Hepatocyte (in vitro differentiated cells): ENCODE measurements at places on chromosomes 7 and 10. TPM values are rescaled to one million over a fixed set of nuclear protein-coding genes. Genes with fewer than 3 reads are reported as not detected.

DNA sequence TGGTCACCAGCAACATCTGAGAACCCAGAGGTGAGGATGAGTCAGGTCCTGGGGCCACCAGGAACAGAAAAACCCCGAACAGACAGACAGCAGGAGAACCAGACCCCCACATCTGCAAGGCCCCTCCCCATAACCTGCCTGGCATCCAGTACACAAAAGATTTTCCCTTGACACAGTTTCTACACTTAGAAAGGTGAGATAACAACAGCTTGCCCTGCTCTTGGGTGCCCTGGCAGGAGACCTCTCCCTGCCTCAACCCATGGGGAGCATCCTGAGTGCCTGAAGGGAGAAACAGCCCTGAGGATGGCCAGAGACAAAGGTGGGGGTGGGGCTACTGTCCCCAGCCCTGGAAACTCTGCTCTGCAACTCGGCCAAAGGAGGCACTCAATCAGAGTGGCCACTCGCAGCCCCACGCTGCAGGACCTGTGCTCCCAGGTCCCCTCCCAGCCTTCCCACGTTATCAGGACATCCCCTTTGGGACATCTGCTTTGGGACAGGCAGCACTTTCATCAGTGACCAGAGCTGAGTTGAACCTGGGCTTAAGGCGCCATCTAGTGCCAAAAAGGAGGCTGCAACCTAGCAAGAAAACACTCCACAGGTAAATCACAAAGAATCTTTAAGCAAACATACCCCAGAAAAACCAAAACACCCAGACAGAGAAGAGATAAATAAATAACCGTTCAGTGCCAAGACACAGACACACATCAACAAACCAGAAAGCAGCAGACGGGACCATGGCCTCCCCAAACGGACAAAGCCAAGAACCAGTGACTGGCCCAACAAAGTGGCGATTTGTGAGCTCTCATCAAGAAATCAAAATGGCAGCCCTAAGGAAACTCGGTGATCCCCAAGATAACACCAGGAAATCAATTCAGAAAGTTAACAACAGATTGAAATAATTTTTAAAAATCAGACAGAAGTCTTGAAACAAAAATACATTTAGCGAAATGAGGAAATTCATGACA is 233.7 kb downstream of the PTPRN2 start:
- no peaks in the 10 kb centered on the region for H3K36me3 ChIP-seq
- no peak for DNase-seq
- H3K4me3 ChIP-seq, result no peak overlapping the region
- H3K27me3 ChIP-seq, result peaks cover 44% of the 10 kb centered on the region
- no peak overlapping the region for H3K27ac ChIP-seq

- H3K4me1 ChIP-seq, result peaks cover 13% of the 10 kb centered on the region
- H3K27me3 ChIP-seq, result no peaks in the 10 kb centered on the region
- no peak overlapping the region for H3K4me3 ChIP-seq
- H3K27ac ChIP-seq, result no peak overlapping the region
- no peak for DNase-seq
Observed at GRCh38 chr7:23380556-23380955, 81.4 kb downstream of the MALSU1 start.

DNA sequence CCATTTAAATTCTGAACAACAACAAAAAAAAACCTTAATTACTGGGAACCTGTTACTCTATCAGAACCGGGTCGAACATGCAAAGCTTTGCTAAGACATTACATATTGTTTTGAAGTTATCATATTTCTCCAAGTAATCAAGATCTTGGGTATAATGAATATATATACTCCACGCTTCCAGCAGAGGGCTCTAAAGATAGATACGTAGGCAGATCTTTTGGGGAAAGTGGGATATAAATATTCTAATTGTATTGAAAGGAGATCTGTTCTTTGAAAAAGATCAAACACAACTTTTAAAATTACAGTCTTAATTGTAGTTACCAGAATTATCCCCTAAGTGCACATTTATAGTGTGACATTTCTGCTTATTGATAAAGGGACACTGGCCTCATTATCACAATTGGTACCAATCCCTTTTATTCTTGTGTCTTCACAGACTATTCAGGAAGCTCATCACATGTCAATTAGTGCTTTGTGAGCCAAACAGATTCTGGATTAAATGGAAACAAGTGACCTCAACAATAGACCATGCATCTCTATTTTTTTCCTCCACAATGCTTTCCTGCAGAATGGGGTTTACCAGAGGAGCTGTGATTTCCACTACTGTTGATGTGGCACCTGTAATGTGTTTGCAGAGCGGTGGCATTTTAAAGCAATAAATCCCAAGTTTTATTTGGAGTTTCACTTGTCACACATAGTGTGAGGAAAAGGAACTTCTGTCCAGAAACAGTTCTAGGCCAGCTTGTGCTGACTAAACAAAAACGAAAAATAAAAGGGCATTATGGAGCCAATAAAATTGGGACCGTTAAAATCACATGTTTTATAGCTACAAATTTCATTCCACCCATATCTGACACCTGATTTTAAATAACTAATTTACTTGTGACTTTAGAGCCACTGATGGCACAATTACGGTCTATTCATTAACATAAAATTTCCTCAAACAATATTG is 122.4 kb downstream of the CTTNBP2 start:
- no peak overlapping the region for H3K4me3 ChIP-seq
- no peaks in the 10 kb centered on the region for H3K4me1 ChIP-seq
- no peaks in the 10 kb centered on the region for H3K27me3 ChIP-seq
- peak; percentile 54 for DNase-seq
- no peaks in the 10 kb centered on the region for H3K36me3 ChIP-seq
- no peak overlapping the region for H3K27ac ChIP-seq

The ADARB2 gene
- 0.13 and 1.4 TPM in 2 replicates for total RNA-seq

DNA sequence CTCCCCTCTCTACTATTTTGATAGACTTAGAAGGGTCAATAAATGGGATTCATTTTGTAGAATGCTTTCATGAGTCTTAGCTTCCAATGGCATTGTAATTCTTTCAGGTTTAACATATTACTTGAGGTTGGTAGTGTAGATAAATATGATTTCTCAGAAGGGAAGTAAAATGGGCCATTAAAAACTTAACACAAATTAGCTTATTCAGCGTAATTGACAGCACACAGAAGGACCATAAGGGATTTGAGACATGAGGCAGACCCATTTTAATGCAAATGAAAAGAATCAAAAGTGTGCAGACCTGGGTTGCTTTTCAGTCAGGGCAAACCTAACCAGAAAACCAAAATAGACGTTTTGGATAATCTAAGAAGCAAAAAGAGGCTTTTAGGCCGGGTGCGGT is 156.6 kb upstream of the CNTNAP2 start:
- no peaks in the 10 kb centered on the region for H3K4me1 ChIP-seq
- no peaks in the 10 kb centered on the region for H3K27me3 ChIP-seq
- H3K36me3 ChIP-seq, result no peaks in the 10 kb centered on the region
- H3K4me3 ChIP-seq, result no peak overlapping the region
- H3K27ac ChIP-seq, result no peak overlapping the region

The HACD1 gene
- total RNA-seq, result 14.8 and 30.3 TPM in 2 replicates

The CASTOR2 gene
- total RNA-seq, result 19.5 and 19.9 TPM in 2 replicates

DNA sequence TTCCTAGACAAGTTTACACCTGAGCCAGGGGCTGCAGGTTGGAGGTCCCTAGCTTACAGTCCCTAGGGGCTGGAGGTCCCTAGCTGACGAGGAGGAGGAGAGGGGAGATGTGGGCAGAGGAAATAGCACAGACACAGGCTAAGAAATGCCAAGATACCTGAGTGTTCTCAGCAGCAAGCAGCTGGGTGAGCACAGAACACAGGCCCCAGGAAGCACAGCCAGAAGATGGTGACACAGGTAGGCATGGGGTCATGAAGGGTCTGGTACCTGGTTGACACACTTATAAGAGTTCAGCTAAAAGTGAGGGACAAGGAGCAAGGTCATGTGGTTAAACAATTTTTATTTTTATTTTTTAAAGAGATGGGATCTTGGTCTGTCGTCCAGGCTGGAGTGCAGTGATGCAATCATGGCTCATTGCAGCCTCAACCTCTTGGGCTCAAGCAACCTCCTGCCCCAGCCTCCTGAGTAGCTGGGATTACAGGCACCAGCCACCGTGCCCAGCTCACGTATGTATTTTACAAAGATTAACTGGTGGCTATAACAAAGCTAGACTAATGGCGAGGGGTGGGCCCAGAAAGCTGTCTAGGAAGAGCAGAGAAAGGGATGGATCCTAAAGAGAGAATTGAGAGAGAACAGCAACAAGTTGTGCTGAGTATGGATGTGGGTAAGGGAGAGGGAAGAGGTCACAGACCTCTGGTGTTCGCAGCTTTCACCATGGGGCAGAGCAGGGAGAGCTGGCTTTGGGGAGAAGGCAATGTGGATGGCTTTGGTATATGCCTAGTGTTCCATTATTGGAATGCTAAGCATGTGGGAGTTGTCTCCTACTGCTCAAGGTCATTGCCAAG is 140.3 kb upstream of the KLF14 start:
- H3K27me3 ChIP-seq, result no peaks in the 10 kb centered on the region
- no peaks in the 10 kb centered on the region for H3K4me1 ChIP-seq
- H3K27ac ChIP-seq, result no peak overlapping the region
- no peak for DNase-seq
- no peaks in the 10 kb centered on the region for H3K36me3 ChIP-seq

DNA sequence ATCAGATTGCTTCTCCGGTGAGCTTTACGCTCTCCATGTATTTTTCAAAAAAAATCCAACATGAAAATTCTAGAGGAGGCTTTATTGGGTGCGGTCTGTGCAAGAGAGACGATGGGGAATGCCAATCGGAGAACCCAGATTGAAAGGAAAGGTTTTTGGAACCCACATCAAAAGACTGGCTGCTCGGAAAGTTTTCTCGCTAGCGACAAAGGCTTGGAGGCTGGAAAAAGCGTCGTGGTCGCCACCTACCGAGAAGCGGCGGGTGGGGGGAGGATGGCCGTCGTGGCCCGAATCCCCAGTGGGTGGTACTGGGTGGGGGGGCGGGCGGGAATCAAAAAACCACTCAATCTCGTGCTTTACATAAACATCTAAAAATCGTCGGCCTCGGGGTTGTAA is 1.1 kb upstream of the GTF2I start:
- H3K4me1 ChIP-seq, result peaks cover 36% of the 10 kb centered on the region
- H3K36me3 ChIP-seq, result no peaks in the 10 kb centered on the region
- H3K27me3 ChIP-seq, result no peaks in the 10 kb centered on the region
- peak; percentile 73 for DNase-seq
- peak overlapping the region; percentile 97 for H3K27ac ChIP-seq

GRCh38 chr10:13803566-13804554 is 217.1 kb downstream of the PRPF18 start:
- H3K4me3 ChIP-seq, result no peak overlapping the region
- no peaks in the 10 kb centered on the region for H3K27me3 ChIP-seq
- peaks cover 1% of the 10 kb centered on the region for H3K4me1 ChIP-seq
- DNase-seq, result no peak

- no peak overlapping the region for H3K4me3 ChIP-seq
- DNase-seq, result peak; percentile 68
- peaks cover 9% of the 10 kb centered on the region for H3K4me1 ChIP-seq
- H3K27me3 ChIP-seq, result no peaks in the 10 kb centered on the region
Observed at GRCh38 chr7:20307119-20307518, 23.6 kb upstream of the ITGB8 start.

The ZNF503 gene
- 17.6 and 19.6 TPM in 2 replicates for total RNA-seq

DNA sequence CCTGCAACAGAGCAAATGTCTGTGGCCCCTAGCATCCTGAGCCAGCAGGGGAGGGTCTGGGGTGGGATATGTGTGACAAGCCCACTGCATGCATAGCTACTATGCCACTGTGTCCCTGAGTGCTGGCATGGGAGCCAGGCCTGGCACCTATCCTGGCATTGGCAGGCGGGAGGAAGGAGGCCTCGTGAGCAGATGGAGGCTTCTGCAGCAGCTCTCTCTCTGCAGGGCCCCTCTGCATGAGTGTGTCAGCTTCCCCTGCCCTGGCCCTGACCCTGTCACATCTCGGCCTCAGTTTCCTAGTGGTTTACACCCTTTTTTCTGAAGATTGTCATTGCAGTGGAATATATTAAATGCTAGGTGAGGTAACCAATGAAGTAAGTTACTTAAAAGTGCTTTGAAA is 13.1 kb upstream of the IMPDH1 start:
- H3K4me1 ChIP-seq, result peaks cover 4% of the 10 kb centered on the region
- H3K27me3 ChIP-seq, result no peaks in the 10 kb centered on the region
- DNase-seq, result no peak
- no peak overlapping the region for H3K4me3 ChIP-seq
- H3K27ac ChIP-seq, result no peak overlapping the region

- DNase-seq, result no peak
- no peak overlapping the region for H3K27ac ChIP-seq
- H3K36me3 ChIP-seq, result no peaks in the 10 kb centered on the region
- no peak overlapping the region for H3K4me3 ChIP-seq
- H3K4me1 ChIP-seq, result peaks cover 25% of the 10 kb centered on the region
Observed at GRCh38 chr10:48456808-48457761, 147.8 kb downstream of the ARHGAP22 start.

The TLL2 gene
- total RNA-seq, result 0.50 and 0.84 TPM in 2 replicates

GRCh38 chr10:54503863-54504262 is 297.2 kb downstream of the PCDH15 start:
- H3K36me3 ChIP-seq, result no peaks in the 10 kb centered on the region
- DNase-seq, result no peak
- H3K27me3 ChIP-seq, result no peaks in the 10 kb centered on the region
- no peak overlapping the region for H3K4me3 ChIP-seq
- no peak overlapping the region for H3K27ac ChIP-seq
- no peaks in the 10 kb centered on the region for H3K4me1 ChIP-seq

GRCh38 chr7:37405128-37405527 is 43.5 kb downstream of the ELMO1 start:
- peaks cover 4% of the 10 kb centered on the region for H3K4me1 ChIP-seq
- no peaks in the 10 kb centered on the region for H3K27me3 ChIP-seq
- H3K36me3 ChIP-seq, result no peaks in the 10 kb centered on the region
- H3K4me3 ChIP-seq, result no peak overlapping the region

GRCh38 chr10:79383974-79384606 is 36.8 kb downstream of the PPIF start:
- peaks cover 26% of the 10 kb centered on the region for H3K4me1 ChIP-seq
- H3K36me3 ChIP-seq, result no peaks in the 10 kb centered on the region
- H3K4me3 ChIP-seq, result no peak overlapping the region
- no peak for DNase-seq
- no peak overlapping the region for H3K27ac ChIP-seq
